ENCODE measurements at places on chromosomes 3 and 15.
A peak's percentile ranks its signal among the peaks of the same experiment; 100 is the strongest.

DNA sequence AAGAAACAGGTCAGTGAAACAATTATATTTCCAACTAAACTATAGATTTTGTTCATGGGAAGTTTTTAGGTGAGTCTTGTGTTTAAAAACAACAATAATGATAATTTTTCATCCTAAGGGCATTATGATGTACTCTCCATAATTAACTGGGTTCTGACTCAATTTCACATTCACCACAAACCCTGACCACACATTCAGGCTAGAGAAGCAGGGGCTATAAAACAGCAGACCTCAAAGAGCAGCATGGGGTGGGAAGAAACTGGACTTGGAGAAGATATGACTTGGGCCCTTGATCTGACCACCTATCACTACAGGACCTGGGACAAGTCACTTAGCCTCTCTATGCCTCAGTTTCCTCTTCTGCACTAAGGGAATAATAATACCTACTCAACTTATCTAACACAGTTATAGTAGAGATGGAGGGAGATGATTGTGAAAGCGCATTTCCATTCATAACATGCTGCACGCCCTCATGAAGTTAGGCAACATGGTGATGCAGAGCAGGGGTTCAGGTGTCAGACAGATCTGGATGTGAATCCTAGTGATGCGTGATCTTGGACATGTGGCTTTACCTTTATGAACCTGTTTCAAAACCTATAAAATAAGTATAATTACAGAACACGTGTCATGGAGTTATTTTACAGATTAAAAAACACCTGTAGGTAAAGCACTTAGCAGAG is 63.0 kb upstream of the ACP3 start:
- DNase-seq = no peak

DNA sequence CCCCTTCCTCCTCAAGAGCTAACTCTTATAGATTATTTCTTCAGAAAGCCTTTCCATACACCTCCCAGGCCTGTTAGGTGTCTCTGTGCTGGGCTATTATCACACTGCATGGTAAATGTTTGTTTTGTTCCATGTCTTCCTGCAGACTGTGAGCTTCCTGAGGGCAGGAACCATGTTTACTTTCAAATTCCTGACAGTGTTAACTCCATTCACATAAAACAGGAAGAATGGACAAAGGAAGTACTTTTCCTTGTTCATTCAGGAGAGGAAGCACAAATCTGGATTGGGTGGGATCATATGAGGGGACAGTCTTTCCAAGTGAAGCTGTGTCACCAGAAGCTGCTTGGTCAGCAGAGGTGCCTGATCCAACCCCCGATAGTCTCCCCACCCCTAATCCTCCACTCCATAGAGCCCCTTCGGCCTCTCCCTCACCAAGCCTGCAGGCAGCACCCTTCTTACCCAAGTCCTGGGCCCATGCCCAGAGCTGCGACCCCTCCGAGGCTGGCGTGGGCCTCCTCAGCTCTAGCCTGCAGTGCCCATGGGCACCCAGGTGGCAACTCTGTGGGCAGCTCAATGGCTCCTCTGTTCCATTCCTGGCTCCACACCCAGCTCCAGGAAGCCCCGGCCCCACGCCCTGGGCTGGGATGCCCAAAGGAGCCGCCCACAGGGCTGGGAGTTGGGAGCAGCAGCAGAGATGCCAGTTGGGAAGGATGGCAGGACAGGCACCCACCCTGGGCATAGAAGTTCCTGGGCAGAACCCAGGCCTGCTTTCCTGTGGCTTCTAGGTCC is 6.9 kb downstream of the SHF start:
- DNase-seq = no peak

DNA sequence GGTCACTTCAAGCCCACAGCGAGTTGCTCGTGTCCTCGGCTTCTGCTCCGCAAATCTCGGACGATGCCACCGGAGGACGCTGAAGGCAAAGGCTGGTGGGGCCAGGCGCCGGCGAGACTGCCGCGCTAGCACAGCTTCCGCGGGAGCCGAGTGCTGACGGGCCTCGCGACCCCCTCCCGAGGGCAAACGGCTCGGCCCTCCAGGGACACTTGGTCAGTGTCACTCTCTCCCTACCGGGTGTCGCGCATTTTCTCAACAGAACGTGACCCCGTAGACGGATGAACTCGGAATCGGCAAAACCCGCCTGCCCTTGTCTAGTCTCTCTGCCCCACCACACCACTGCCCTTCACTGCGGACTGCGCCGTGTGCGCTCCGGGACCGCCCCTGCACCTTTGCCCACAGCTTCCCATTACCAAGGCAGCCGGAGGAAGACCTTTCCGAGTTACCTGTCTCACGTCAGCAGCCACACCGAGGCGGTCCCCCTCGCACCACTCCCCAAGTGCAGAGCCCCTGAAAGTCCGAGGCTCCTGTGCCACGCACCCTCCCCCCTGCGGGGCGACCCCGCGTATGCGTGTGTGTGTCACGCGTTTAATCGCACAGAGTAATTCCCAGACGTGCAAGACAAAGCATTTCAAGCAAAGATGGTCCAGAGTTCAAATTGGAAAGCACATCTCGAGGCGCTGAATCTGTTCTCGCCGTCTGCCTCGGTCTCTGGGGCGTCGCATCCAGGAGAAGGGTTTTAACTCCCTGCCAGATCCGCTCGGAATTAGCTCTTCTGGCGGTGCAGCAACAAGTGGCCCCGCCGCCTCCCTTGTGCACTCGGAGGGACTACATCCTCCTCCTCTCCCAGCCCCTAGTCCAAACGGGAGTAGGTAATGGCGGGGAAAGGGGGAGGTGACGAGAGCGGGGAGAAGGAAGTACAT is 245.0 kb upstream of the TOPAZ1 start:
- peak; percentile 31 for DNase-seq

GRCh38 chr3:78941587-78941986 is 826.2 kb downstream of the ROBO1 start:
- DNase-seq = no peak

DNA sequence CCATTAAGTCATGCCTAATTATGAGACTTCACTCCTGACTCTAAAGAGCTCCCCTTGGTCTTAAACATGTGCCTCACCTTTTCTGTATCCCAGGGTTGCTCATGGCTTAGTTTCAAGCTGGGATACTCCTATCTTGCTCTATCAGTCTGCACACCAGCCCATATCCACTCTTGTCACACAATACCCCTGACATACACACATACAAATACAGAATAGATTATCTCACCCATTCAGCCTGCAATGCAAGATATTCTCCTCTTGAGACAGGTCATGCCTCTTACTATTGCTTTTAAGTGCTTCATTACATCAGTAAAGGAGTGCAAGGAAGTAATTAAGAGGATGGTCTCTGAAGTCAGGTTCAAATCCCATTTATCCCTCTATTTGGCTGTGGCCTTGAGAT is 587.3 kb downstream of the IGSF11 start:
- DNase-seq = no peak

DNA sequence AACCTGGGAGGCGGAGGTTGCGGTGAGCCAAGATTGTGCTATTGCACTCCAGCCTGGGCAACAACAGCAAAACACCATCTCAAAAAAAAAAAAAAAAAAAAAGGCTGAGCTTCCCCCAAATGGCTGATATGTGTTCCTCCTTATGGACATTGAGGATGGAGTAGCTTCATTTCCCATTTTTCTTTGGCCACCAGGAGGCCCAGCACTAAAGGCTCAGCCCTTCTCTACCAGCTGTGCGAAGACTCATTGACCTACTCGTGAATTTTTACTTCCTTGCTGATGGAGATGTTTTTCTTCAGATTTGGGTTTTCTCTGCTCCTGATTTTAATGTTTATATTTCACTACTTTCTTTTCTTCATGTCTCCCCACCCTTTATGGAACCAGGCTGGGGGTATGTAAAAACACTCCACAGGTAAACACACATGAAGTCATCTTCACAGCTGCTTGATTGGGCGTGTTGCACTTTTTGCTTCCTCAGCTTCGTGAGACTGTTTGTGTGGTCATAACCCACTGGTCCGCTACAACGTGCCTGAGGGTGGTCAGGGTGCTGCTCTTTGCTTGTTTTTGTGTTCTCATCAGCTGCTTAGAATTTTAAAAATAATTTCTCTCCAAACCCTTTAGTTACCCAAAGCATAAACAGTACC is 13.5 kb downstream of the SEMA4B start:
- DNase-seq = no peak

DNA sequence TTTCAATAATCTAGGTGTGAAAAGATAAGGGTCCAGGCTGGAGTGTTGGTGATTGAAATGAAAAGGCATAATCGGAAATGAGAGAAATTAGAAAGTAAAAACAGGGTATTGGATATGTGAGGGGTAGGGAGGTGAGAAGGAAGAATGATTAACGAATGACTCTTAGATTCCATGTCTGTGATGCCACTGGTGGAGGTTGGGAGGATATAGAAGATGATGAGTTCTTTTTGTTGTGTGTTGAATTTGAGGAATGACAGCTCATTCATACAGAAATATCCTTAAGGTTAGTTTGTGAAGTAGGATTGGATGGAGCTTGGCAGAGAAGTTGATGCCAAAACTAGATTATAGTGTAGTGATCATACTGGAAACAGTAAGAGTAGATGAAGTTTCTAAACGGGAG is 72.2 kb upstream of the CCNL1 start:
- DNase-seq = no peak

DNA sequence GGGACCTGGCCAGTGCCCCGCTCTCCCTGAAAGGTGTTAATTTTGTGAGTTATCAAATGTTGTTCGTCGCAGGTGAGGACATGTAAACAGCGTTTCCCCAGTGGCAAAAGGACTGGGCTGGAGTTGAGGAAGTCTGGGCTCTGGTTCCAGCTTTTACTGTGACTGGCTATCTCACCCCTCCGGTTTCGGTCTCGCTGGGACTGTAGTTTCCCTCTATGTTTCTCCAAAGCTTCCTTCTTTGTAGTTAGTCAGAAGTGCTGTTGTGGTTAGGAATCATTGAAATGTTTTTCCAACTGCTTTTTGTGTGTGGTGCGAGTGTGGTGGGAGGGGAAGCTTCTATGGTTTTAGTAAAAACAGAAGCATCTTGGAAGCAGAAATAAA is 990 bp upstream of the CLDN1 start:
- no peak for DNase-seq

DNA sequence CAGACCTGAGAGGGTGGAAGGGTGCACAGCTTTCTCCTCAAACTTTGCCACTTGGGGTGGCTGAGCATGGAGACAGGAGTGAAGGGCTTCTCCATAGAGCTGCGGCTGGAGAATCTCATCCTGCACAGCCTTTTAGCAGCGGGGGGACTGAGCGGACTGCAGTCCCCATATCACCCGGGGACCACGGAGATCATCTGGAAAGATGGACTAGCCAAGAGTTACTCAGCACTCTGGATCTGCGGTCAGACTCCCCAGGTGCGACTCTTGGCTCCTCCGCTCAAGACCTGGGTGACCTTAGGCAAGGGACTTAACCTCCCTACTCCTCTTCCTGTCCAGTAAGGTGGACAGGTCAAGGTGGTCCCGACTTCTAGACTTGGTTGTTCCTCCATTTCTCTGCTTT is 125.8 kb upstream of the MEF2A start:
- DNase-seq = no peak

- no peak for DNase-seq
Observed at GRCh38 chr3:131995891-131996290, 38.9 kb downstream of the CPNE4 start.

DNA sequence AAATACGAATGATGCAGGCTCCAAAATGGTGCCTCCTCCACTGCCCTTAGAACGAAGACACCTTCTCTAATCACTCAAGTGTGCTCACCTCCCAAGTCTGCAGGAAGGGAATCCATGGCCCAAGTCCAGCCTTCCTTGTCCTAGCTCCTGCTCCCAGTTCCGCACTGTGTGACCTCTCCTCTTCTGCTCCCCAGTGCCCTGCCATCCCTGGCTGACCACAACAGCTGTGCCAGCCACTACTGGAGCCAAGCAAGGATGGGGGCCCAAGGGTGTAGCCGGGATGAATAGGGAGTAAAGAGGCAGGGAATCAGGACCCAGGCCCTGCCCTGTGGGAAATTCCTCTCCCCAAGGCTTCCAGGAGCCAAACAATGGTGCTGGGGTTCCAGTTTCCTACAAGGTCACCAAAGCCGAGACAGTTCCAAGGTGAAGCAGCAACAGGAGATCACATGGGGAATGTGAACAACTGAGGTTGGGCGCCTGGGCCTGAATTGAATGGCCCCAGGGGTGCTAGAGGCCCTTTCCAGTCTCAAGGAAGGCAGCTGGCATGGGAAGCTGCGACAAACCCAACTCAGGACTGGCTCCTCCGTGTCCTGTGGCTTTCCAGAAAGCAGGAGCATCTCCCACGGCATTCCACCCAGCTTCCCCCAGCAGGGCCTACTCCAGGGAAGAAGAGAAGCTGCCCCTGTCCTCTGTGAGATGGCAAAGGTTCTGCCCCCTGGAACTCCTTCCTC is 20.2 kb downstream of the SEMA7A start:
- DNase-seq = no peak

DNA sequence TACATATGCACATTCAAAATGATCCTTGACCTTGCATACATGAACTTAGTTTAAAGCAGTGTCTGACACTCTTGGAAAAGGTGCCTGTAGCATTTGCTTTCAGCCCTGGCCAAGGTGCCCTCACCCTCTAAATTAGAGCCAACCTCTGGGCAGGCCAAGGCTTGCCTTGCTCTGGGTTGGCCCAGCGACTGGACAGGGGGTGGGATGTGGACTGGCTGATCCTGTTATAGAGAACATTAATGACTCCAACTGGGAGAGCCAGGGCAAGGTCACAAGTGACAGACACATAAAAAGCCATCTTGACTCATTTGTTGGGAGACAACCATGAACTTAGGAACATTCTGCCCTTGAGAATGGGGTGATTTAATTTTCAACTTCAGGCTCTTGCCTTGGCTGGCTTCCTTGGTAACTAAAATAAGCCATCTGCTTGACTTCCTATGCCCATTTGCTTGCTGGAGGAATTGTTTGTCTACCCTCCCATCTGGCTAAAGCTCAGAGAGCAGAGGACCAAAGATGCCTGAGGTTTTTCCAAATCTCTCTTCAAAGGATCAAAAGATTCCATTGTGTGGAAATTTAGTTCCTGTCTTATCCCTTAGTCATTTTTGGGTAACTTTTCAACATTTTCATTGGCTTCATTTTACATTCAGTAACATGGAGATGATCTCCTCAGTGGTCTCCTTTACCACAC is 403.7 kb downstream of the SOX2 start:
- DNase-seq = no peak

DNA sequence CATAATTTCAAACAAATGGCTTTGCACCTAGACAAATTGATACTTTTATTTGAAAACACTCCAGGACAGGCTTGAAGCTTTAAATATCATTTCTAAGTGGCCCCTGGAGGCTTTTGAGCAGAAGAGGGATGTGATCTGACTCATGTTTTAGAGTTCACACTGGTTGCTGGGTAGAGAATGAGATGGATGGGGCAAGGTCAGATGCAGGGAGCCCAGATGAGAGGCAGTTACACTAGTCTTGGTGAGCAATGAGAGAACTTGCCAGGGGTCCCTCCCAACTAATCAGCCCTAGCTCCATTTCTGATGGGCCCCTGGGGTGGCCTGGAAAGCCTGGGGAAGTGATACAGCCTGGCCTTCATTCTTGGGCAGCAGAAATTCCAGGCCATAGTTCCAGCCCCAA is 190.4 kb downstream of the MEGF11 start:
- DNase-seq = no peak

DNA sequence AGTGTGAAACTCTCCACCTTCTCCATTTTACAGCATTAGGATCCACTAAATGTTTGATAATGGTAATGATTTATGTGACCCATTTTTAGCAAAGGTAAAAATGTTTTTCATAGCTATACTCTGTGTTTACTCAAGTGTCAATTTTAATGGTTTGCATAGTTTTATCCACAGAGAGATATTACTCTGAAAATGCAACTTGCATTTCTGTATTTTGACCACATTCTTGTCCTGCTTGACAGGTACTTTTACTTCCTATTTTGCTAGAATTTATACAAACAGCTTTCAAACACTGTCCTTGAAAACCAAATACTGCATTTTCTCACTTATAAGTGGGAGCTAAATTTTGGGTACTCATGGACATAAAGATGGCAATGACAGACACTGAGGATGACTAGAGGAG is 62.9 kb downstream of the SERPINI1 start:
- no peak for DNase-seq

GRCh38 chr15:39573844-39574243 is 7.0 kb upstream of the THBS1 start:
- DNase-seq = no peak
